ENCODE measurements at places on chromosomes 3 and 15.

GRCh38 chr15:98503970-98504369 is 144.4 kb upstream of the IGF1R start:
- DNase-seq: no peak

GRCh38 chr3:150050510-150050909 is 79.8 kb upstream of the PFN2 start:
- no peak for DNase-seq

- DNase-seq: no peak
Measured at GRCh38 chr3:100615684-100616083, 6.3 kb downstream of the ADGRG7 start.

GRCh38 chr3:79383402-79384012 is 384.3 kb downstream of the ROBO1 start:
- DNase-seq: no peak

DNA sequence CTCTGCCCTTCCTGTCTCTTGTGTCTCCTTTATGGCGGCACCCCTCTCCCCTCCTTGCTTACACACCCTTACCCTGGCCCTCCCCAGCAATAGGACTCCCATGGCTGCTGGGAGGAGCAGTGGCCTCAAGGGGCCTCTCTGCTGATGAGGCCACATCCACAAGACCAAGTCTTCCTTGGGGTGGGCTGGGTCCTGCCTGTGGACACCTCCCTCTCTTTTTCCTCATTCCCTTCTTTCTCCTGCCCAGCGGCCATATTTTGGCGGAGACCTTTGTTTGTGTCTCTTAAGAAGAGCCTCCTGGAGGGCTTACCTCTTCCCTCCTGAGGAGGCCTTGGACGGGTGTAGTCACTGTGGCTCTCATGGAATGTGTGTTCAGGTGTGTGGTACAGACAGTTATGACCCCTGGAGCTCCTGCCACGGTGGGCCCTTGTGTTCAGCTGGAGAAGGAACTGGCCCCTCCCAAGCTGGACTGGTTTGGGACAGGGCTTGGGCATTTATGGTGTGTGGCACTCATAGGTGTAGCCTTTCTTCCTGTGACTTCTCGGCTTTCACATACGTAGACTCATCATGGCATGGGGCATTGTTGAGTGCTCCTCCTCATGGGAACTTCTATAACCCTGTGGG is 56.6 kb upstream of the APEH start:
- DNase-seq: no peak

DNA sequence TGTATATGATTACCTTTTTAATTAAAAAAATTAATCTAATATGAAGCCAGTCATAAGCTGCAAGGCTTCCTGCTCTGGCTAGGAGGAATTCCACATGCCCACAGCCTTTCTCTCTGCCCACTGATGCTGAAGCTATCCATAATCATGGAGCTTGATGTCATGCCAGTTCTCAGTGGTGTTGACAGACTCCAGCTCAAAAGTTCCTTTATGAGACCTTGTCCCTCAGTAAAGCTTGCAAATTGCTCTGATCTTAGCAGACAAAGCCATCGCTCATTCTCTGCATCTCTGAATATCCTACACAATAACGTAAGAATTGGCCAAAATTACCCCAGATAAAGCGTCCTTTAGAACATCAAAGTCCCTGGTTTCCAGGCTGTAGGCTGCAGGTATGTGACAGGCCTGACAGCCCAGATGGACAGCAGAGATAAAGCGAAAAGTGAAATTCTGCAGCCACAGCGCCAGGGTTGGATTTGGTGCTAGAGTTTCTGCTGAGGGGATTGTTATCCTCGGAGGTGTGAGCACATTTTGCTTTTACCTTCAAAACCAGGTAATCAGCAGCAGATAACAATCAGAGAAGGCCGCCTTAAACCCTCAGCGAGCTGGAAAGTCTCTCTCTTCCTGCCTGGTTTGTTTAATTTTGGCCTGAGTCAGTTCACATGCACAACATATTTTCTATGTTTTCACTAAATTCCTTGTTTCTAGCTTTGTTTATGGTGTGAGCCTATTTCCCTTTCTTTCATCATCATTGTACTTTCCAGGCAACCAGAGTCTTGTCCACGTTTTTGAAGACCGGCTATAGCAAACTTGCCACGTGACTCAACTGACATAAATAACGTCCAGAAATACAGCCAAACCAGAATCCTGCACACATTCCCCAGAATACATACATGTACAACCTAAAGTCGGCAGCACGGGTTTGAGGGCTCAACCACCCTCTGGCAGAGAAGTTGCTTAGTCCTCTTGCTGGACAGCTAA is 36.6 kb upstream of the ALDH1A3 start:
- no peak for DNase-seq

DNA sequence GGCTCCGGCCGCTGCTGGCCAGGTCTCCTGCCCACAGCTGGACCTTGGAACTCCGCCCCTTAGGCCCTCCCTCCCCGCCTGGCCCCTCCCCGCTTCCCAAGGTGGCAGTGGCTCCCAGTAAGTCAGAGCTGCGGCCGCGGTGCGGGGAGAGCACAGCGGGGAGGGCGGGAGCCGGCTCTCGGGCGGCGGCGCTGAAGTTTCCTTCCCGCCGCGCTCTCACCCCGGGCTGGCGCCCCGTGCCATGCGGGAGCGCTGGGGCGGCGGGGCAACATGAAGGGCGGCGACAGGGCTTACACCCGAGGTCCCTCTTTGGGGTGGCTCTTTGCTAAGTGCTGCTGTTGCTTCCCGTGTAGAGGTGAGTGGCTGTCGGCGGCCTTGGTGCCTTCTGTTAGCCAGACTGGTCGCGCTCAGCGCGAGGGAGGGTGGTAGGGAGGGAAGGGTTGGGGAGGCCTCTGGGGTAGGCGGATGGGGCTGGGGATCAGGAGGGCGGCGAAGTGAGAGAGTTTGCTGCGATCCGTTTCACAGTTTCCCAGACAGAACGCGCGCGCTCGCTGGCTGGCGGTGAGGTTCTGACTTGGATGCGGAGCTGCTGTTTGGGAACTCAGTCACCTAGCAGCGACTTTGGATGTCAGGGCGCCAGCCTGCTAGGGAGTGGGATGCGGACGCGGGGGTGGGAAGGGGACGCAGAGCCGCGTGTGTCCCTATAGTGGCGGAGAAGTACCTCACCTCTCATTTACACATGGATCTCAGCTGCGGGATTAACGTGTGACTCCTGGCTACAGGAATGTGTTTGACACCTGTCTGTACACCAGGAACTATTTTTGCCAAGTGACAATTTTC is 145.5 kb upstream of the UMPS start:
- DNase-seq: no peak

DNA sequence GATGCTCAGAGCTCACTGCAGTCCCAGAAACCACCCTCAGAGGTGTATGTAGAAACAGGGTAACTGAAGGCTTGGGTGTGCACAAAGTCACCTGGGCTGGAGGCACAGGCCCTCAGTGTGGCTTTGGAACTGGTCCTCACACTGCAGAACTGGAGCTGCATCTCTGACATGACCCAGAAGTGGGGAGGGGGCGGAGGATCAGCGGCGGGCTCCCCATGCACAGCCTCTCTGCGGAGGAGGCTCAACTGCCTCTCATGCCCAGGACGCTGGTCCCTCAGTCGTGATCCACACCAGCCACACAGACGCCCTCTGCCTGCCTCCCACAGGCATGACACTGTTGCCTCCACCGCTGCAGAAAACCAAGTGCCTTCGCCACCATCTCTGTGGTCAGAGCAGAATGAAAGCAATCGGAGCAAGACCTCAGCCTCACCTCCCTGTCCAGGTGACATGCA is 73.7 kb downstream of the TM2D3 start:
- DNase-seq: no peak

GRCh38 chr3:66253790-66254620 is 33.2 kb downstream of the SLC25A26 start:
- no peak for DNase-seq

DNA sequence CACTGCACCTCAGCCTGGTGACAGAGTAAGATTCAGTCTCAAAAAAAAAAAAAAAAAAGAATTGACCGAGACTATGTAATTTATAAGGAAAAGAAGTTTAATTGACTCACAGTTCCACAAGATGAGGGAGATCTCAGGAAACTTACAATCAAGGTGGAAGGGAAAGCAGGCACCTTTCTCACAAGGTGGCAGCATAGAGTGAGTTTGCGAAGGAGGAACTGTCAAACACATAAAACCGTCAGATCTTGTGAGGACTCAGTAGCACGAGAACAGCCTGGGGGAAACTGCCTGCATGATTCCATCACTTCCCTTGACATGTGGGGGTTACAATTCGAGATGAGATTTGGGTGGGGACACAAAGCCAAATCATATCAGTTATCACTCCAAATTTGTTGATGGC is 380.9 kb downstream of the EDEM1 start:
- DNase-seq: no peak

DNA sequence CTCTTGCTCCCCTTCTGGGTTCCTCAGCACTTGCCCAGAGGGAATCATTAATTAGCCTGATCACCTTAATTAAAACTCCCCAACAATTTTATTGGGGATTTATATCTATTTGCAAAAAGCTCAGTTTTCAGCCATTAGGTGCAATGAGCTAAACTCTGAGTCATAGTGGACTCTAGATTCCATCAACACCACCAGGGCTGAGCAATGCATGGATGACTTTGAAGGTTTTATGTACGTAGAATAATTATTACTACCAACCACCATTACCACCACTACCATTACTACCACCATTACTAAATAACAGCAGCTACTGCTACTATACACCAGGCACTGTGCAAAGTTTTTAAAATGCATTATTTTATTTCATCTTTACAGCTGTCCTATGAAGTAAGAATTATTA is 81.2 kb downstream of the ZNF621 start:
- DNase-seq: no peak

- no peak for DNase-seq
Measured at GRCh38 chr3:127234778-127235177, 41.8 kb downstream of the PRR23E start.

- DNase-seq: no peak
Measured at GRCh38 chr3:2934541-2934940, 175.6 kb downstream of the IL5RA start.

GRCh38 chr15:29774900-29775299 is 47.4 kb downstream of the TJP1 start:
- DNase-seq: no peak

DNA sequence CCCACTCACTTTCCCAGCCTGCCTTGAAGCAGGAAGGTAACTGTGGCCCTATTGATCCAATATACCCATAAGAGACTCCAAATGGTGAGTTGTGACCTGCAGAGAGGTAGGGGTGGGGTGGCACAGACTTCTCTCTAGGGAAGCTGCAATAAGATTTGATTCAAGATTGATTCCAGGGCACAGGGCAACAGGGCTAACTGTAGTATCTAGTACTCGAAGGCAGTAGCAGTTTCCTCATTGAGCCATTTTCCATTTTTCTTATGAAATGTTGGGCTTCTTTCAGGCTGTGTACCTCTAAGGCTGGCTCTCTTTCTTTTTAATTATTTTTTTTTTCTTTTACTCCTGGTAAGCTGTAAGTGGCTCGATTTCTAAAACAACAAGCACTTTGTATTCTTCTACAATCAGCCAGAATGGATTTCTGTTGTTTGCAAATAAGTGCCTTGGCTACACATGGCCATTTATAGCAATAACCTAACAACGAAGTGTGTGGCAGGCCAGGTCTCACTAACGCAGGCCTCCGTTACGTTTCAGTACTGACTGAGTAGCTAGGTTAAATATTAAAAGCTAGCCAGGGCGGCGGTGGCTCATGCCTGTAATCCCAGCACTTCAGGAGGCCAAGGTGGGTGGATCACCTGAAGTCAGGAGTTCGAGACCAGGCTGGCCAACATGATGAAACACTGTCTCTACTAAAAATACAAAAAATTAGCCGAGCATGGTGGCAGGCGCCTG is 19.3 kb downstream of the CCDC12 start:
- DNase-seq: no peak

DNA sequence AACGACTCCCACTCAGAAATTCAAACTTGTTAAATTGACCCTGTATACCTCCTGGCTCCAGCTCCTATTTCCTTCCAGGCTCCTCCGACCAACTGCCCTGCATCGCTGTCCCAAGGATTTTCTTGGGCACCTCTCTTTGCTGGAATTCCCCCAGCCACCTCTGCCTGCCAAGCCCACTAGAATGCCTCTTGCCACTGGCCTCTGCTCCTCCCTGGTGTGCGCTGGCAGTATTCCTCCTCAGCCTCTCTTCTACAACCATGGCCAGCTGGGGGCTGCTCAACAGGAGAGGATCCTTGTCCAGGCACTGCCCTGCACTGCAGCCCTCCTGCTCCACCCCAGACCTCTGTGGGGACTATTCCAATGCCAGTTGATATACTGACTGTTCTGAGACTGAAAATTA is 7.4 kb downstream of the WNT7A start:
- DNase-seq: no peak

DNA sequence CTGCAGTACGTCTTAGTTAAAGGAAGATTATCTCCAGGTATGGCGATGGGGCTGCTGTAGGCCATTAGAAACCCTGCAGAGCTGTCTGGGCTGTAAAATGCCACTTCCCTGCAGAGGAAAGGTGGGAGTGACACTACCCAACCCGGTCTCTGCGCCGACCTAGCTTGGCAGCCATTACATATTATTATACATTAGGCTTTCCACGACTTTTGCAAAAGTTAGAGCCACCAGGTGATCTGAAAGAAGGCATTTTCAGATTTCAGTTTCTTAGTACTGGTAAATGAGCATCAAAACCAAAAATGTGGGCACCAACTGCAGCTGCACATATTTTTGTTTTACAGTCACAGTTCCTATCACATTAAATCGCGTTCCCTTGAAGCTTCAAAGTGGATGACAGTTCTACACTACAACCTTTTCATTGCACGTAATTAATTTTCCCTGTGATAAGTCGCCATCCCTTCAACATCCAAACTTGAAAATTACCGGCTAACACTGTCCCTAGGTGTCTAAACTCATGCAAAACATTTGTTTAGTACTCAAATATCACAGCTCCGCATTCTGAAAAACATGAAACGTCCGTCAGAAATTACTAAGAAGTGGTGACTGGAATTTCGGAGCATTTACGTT is 81.4 kb upstream of the CHD2 start:
- no peak for DNase-seq

DNA sequence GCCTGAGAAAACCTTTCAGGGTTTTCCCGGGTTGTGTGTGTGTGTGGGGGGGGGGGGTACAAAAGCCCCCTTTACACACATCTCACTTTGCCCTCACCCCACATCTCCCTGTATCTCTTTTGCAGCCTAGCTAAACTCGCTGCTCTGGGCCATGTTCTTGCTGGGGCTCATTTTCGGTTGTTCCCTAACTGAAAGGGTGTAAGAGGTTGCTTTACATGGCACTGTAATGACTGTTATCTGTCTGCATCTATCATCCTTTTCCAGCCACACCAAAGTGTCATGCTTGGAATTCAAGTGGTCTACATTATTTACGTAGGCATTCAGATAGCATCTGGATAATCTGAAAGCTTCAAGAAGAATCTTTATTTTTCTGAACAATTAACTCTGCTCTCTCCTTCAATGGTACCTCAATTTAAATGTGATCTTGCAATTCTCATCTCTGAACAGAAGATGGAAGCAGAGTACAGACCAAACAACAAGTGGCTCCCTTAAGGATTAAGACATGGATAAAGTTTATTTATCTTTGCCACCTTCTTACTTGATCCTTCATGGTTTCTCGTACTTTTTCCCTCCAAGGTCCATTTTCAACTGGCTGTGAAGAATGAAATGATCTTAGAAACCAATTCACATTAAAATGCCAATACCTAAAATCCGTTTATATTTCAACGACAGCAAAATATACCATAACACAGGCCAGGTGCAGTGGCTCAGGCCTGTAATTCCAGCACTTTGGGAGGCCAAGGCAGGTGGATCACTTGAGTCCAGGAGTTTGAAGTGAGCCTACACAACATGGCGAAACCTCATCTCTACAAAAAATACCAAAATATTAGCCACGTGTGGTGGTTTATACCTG is 34.9 kb downstream of the DCLK3 start:
- no peak for DNase-seq

GRCh38 chr3:68889328-68889727 is 43.0 kb downstream of the TAFA4 start:
- no peak for DNase-seq
